Breast epithelium (tissue), 4 donors: ENCODE measurements at places on chromosomes 2 and 18. TPM values are rescaled to one million over a fixed set of nuclear protein-coding genes. Genes with fewer than 3 reads are reported as not detected.
A peak's percentile ranks its signal among the peaks of the same experiment; 100 is the strongest.

KCNG2 gene
- total RNA-seq, result 0.66 TPM

GRCh38 chr2:137969876-137970275 is 5.6 kb downstream of the HNMT start:
- no peaks in the 10 kb centered on the region for H3K27me3 ChIP-seq
- no peaks in the 10 kb centered on the region for H3K36me3 ChIP-seq
- H3K4me1 ChIP-seq, result no peaks in the 10 kb centered on the region
- H3K27ac ChIP-seq, result peak overlapping the region; percentile 38
- no peak for DNase-seq

DNA sequence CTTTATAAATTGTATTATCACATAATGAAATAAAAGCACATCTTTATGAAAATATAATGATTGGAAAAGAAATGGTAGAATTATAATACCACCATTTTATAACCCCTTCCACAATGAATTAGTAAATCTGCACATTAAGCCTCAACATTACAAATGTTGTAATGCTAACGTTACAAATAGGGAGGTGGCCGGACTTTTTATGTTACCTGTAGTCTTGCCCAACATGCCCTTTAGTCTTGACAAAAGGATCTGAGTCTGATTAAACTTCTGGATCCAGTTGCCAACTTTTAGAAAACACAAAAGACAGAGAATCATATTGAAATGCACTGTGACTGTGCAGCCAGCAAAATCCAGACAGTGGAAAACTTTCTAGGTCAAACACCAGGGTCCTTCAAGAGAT is 617.3 kb downstream of the KCNJ3 start:
- H3K4me1 ChIP-seq, result no peaks in the 10 kb centered on the region
- DNase-seq, result no peak
- H3K36me3 ChIP-seq, result no peaks in the 10 kb centered on the region

ABCG5 gene
- total RNA-seq, result not detected

CCDC178 gene
- 1.6 TPM for total RNA-seq
